ENCODE measurements at places on chromosomes 2 and 18. TPM values are rescaled to one million over a fixed set of nuclear protein-coding genes. Genes with fewer than 3 reads are reported as not detected.

Gene TRABD2A
- total RNA-seq: 5.4 TPM

Gene DNAJC10
- 76.2 TPM for total RNA-seq

Gene STEAP3
- total RNA-seq: 18.3 TPM

DNA sequence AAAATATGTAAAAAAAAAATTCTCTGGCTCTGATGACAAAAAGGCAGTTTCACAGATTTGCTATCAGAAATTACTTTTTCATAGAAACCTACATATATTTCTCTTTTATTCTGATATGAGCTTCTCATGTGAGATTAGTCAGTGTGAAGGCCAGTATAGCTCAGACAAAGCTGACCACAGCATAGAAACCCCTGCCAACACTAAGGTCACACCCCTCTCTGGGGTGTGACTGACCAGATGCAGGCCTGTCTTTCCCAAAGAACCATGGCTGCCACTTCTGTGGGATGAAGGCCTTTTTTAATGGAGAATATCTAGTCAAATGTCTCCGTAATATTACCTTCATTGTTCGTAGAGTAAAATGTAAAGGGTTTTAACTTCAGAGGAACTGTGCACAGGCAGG lies 330.3 kb upstream of the KCNJ3 start:
- H3K36me3 ChIP-seq: no peaks in the 10 kb centered on the region
- H3K27me3 ChIP-seq: no peaks in the 10 kb centered on the region
- H3K4me3 ChIP-seq: no peak overlapping the region
- H3K27ac ChIP-seq: no peak overlapping the region
- no peaks in the 10 kb centered on the region for H3K4me1 ChIP-seq

- H3K4me1 ChIP-seq: peaks cover 10% of the 10 kb centered on the region
- H3K4me3 ChIP-seq: no peak overlapping the region
- H3K27me3 ChIP-seq: no peaks in the 10 kb centered on the region
- no peak for DNase-seq
- no peaks in the 10 kb centered on the region for H3K36me3 ChIP-seq
- no peak overlapping the region for H3K27ac ChIP-seq
Observed at GRCh38 chr2:11278219-11278618, 66.2 kb downstream of the ROCK2 start.

- H3K27ac ChIP-seq: no peak overlapping the region
- no peak for DNase-seq
- H3K4me3 ChIP-seq: no peak overlapping the region
- H3K36me3 ChIP-seq: no peaks in the 10 kb centered on the region
Observed at GRCh38 chr18:62371436-62371835, 46.3 kb downstream of the TNFRSF11A start.

Gene GNLY
- total RNA-seq: 21.5 TPM

- peaks cover 9% of the 10 kb centered on the region for H3K36me3 ChIP-seq
- H3K27me3 ChIP-seq: no peaks in the 10 kb centered on the region
- no peaks in the 10 kb centered on the region for H3K4me1 ChIP-seq
- no peak for DNase-seq
- H3K4me3 ChIP-seq: no peak overlapping the region
Observed at GRCh38 chr2:100983684-100984310, 18.3 kb upstream of the RPL31 start.

Measured in lower lobe of right lung (tissue), 2 donors.